Left renal cortex interstitium (tissue), 4 donors: ENCODE measurements at places on chromosomes 6 and 20. TPM values are rescaled to one million over a fixed set of nuclear protein-coding genes. Genes with fewer than 3 reads are reported as not detected.

- no peak for DNase-seq
These were observed 318.0 kb upstream of the PTCHD4 start for GRCh38 chr6:48429021-48429420.

DNA sequence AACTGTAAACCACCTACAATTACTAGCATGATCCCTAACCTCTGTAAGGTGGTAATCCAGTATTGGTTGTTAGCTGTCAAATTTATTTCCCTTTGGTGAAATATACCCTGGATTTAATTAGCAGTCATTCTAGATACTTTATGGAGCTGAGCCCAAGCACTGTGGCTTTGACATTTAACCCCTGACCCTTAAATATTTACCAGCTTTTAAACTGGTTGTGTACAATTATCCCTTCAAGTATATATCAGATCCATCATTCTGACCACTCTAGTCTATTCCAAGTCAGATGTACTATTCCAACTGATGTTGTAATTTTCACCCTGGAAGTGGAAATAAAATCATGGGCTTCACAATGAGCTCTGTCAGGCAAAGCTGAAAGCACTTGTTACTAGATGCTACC lies 229.6 kb downstream of the FOXC1 start:
- no peak for DNase-seq

DNA sequence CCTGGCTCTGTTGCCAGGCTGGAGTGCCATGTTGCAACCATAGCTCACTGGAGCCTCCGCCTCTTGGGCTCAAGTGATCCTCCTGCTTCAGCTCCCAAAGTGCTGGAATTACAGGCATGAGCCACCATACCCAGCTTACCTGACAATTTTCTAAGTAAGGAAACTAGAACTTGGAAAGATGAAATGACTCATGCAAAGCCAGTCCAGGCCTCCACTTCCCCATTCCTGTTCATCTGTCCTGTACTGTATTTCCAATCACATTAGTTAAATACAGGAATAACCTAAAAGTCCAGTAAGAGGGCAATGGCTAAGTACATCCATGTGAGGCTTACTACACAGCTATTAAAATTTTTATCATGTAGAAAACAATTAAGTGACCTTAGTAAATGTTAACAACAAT lies 8.3 kb upstream of the ADGB start:
- no peak for DNase-seq

DNA sequence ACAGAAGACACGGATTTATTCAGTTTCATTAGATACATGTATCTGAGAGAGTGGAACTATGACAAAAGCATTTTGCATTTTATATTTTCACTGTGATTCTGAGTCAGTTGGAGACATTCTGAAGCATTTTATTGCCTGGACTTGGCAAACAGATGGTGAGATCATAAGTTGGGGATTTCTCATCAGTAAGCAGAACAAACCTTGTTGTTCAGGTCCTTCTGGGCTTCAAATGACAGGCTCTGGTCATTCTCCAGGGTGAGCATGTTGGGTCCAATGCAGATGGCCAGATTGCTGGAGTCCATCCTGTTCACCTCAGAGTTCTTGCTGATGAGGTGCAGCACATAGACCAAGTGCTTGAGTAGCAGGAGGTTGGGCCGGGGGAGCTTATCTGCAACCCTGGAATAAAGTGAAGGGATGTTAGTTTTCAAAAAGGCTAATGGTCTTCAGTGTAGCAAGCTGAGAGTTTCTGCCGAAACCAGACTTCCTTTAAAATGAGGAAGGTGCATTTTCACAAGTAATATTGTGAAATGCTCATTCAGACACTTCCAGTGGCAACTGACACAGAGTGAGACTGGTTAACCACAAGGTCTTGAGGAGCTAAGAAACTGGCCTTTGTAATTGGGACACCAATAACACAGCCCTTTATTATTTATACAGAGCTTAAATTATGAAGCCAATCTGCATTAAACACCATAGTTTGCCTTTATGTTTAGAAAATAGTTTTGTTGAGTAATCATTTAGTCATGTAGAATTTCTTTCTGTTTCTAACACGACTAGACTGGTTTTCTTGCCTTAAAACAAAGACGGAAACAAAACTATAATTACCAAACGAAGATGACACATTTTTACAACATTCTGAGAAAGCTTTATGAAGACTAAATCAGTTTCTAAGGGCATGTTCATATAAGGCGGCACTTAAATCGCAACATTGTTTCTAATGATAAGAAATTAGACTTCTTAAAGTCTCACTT lies 5.6 kb downstream of the TAGAP start:
- no peak for DNase-seq

GRCh38 chr6:116447496-116448011 lies 13.6 kb upstream of the CALHM6 start:
- DNase-seq: no peak

The PAX1 gene
- polyA plus RNA-seq: not detected

The ZNF831 gene
- polyA plus RNA-seq: 0.10 TPM

The HLA-DMA gene
- 16.1 TPM for polyA plus RNA-seq

DNA sequence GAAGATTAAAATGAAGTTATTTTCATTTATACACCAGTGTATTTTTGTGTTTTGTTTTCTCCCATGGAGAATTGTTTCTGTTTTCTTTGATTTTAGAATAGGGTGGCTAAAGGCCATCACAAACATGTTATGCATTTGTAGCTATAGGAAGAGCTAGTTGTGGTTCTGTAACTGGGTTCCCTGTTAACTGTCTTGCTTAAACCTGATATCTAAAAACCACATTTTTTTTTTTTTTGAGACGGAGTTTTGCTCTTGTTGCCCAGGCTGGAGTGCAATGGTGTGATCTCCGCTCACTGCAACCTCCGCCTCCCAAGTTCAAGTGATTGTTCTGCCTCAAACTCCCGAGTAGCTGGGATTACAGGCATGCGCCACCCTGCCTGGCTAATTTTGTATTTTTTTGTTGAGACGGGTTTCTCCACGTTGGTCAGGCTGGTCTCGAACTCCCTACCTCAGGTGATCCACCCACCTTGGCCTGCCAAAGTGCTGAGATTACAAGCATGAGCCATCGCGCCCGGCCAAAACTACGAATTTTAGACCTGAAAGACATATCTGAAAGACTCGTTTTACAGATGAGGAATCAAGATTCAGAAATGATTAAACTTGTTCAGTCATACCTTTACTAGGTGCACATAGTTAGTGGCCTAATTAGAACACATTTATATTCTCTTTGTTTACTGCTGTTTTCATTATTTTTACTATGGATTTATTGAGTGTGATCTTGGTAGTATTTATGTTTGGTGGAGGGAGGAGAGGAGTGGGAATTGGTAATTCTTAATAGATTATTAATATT lies 18.0 kb downstream of the SCAF8 start:
- DNase-seq: no peak

- DNase-seq: no peak
These were observed 46.4 kb upstream of the CCDC28A start for GRCh38 chr6:138727182-138727581.

GRCh38 chr20:64048402-64049044 lies 916 bp downstream of the SOX18 start:
- no peak for DNase-seq

DNA sequence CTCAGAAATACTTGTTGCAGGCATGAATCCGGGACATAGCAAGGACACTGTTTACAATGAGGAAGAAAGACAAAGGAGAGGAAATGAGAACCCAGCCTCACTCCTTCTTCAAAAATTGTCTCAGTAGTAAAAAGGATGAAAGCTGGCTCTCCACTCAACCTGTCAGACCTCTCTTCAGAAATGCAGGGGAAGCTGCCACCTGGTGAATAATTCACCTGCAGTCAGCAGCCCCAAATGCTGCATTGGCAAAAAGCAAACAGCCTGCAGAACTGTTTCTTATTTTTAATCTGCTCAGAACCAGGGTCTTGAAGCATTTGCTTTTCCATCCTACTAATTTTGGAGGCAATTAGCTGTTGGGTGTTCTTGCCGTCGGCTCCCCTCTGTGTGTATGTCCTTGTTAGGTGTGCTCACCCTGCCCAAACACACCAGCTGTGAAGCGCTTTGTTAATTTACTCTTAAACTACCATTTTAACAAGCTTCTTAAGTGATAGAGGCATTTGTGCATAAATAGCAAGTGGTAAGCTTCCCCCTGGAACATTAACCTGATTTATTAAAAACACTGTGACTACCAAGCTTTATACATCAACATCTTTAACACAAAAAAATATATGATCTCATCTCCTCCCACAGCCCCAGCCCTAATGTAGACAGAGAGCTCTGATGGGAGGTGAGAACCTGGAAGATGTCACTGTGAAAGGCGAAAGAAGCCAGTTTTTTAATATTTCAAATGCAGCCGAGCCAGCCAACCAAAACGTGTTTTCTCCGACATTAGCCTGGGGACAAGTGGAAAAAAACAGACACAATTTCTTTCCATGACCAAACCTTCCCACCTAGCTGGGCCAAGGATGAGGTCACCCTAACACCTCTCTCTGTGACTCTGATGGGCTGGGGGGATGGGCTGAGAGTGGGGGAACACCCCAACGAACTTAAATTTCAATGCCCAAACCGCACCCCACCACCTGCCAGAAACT lies 451.0 kb upstream of the SULF2 start:
- DNase-seq: no peak

GRCh38 chr20:63032861-63033793 lies 26.4 kb upstream of the BHLHE23 start:
- DNase-seq: no peak

GRCh38 chr20:4326195-4327065 lies 311.1 kb upstream of the RNF24 start:
- no peak for DNase-seq

DNA sequence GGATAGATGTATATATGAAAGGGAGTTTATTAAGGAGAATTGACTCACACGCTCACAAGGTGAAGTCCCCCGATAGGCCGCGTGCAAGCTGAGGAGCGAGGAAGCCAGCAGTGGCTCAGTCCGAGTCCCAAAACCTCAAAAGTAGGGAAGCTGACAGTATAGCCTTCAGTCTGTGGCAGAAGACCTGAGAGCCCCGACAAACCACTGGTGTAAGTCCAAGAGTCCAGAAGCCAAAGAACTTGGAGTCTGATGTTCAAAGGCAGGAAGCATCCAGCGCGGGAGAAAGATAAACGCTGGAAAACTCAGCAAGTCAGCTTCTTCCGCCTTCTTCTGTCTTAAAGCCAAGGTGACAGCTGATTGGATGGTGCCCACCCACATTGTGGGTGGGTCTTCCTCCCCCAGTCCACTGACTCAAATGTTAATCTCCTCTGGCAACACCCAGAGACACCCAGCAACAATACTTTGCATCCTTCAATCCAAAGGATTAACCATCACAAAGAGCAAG lies 102.6 kb upstream of the GJE1 start:
- DNase-seq: no peak

The FBXO5 gene
- polyA plus RNA-seq: 32.9 TPM

- no peak for DNase-seq
These were observed 10.5 kb downstream of the SLC13A3 start for GRCh38 chr20:46640536-46641311.

DNA sequence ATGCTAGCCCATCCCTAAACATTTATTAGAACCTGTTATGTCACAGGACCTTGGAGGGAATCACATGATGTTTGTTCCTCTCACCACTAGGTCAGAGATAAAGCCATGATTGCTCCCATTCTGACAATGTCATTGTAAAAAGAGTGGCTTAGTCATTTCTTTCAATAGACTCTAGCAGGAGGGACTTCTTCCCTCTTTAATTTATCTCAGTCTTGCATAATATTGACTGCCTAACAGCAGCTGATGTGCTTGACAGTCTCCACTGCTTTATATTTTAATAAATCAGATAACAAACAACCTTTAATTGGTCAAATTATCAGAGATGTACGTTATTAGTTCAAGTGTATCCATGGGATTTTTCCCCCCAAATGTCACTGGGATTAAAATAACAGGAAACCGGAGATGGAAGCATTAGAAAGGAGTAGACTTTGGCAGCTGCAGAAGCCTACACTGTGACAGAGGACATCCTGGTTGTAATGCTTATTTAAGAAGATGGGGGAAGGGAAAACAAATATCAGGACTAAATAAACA lies 39.6 kb downstream of the LAMA4 start:
- DNase-seq: no peak

The PTCHD4 gene
- 2.2 TPM for polyA plus RNA-seq

GRCh38 chr6:164528539-164528938 lies 780.9 kb downstream of the C6orf118 start:
- no peak for DNase-seq

The PCK1 gene
- polyA plus RNA-seq: 10.9 TPM

The CITED2 gene
- 138 TPM for polyA plus RNA-seq

DNA sequence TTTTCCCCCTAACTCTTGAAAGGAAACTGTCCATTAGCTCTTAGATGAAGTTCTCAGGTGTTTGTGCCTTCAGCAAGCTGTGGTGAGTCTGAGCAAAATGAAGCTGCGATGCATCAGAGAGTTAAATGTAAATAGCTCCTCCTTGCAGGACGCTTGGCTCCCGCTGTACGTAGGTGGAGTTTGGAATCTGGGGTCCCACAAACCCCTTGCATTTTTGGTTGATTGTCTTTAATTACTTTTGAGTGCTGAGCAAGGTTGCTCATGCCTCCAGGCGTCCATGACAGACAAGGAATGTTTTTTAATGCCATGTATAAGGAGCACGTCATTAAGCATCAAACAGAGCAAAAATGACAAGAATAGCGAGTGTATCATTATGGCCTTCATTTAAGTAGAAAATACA lies 300.5 kb downstream of the TFAP2C start:
- DNase-seq: no peak

- no peak for DNase-seq
These were observed 793.9 kb upstream of the EPHA7 start for GRCh38 chr6:94213226-94213625.

DNA sequence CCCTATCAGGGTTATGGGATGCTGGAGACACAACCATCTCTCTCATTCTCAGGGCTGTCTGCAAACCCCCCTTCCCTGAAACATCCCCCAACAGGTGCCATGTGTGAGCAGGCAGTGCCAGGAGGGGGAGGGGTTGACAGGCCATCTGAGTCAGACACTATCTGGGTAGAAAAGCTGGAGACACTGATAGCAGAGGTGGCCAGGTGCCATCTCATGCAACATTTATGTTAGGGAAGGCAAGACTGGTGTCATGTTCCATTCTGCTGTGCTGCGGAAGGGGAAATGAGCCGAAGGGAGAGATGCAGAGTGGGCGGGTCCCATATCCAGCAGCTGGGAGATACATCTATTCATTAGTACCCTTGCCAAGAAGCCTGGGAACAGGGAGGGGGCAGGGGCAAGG lies 3.5 kb downstream of the LHFPL5 start:
- DNase-seq: no peak

DNA sequence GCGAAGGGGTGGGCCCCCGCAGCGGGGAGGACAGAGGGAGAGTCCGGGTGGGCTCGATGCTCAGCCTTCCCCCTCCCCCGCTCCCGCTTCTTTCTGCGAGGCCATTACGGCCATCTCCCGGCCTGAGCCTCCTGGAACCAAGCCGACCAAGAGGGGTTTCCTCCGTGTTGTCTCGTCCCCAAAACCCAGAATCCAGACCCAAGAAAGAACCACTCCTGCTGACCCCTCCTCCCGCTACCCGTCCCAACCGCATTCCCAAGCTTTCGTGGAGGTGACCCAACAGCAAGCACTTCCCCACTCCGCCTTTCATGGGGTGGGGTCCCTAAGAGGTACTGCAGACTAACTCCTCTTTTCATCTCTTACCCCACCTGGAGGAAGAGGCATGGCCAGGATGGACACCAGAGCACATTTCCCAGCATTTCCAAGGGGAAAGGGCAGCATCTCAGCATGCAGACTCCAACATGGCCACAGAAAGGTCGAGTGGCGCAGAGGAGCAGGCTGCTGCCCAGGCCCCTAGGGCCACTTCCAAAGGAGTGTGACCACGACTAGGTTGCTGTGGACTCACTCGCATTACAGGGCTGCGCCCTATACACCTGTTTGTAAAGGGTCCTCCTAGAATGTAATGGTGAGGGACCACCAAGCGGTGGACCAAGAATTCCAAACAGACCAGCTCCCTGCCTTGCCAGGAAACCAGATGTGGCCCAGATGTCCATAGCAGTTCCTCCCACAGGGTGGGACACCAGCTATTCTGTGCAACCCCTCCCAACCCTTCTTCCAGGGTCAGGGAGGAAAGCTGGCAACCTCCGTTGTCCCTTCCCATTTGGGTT lies 53.4 kb downstream of the MRPL14 start:
- no peak for DNase-seq
